ENCODE measurements at places on chromosomes 3 and 15.

GRCh38 chr3:138389841-138390581 is 41.6 kb downstream of the MRAS start:
- no peak for DNase-seq

GRCh38 chr3:45966371-45966791 is 23.1 kb downstream of the CXCR6 start:
- no peak for DNase-seq

- DNase-seq = no peak
Observed at GRCh38 chr3:481680-482079, 285.1 kb downstream of the CHL1 start.

GRCh38 chr3:133717424-133717823 is 28.8 kb upstream of the TF start:
- DNase-seq = no peak

DNA sequence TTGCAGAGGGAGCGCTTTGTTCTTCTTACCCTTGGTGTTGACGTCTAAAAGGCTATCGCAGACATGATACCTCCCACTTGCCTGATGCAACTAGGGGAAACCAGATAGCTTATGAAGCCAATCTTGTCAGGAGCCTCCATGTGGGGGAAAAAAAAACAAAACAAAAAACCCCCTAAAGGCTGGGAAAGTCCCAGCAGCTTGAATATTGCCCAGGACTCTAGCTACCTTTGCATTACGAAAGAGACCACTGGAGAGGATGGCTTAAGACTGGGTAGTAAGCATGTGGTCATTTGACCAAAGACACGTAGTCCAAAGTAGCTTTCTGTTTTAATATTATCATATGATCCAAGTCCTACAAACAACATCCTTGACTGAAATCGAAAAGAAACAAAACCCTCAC is 120.7 kb upstream of the WNT5A start:
- DNase-seq = peak; percentile 4

DNA sequence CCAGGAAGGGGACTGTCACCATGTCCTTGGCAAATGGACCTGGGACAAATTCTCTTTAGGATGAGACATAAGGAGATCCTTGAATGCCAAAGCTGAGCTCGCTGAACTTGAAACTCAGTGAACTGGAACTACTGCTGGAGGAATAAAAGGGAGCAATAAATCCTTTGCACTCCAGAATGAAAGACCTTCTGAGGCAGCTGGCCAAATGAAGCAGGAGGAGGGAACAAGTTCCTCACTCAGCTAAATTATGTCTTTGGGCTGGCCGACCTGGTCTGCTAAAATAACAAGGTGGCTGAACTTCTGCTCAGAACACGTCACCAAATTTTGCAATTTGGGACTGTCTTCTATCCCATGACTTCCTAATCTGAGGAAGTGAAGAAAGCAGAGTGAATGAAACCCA is 314.7 kb downstream of the LPP start:
- DNase-seq = no peak

DNA sequence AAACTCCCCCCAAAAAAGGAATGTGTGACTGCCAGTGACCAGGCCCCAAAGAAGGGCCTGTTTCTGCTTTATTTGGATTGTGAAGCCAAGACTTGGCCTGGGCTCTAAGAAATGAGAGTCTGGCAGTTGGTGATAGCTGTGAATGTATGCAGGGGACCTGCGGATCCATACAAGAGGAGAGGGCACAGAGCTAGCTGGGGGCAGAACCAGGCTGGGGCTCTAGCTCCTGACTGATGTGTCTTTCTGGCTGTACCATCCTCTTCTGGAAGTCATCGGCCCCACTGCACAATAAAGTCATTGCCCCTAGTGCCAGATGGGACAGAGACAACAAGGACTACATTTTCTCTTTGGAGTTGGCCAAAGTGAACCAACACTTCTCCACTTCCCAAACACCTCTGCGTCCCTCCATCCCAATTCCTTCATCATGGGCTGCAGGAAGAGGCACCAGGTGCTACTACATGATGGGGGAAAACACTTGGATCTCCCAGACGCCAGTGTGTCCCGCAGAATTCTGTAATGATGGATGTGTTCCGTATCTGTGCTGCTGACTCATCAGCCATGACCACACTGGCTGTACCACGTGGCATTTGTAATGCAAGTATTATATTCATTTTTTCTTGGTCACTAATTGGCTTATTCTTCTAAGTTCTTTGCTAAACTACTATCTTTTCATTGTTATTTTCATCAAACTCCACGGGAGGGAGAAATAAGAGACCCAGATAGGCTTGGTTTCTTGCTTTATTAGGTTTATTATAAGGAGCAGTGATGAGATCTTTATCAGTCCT is 1.7 kb upstream of the PLA2G4F start:
- DNase-seq = no peak

- no peak for DNase-seq
Observed at GRCh38 chr3:198079771-198080520, 119.9 kb downstream of the LMLN start.

GRCh38 chr3:197205675-197206074 is 92.7 kb downstream of the DLG1 start:
- no peak for DNase-seq

GRCh38 chr3:115218859-115219258 is 71.8 kb upstream of the ZBTB20 start:
- no peak for DNase-seq

DNA sequence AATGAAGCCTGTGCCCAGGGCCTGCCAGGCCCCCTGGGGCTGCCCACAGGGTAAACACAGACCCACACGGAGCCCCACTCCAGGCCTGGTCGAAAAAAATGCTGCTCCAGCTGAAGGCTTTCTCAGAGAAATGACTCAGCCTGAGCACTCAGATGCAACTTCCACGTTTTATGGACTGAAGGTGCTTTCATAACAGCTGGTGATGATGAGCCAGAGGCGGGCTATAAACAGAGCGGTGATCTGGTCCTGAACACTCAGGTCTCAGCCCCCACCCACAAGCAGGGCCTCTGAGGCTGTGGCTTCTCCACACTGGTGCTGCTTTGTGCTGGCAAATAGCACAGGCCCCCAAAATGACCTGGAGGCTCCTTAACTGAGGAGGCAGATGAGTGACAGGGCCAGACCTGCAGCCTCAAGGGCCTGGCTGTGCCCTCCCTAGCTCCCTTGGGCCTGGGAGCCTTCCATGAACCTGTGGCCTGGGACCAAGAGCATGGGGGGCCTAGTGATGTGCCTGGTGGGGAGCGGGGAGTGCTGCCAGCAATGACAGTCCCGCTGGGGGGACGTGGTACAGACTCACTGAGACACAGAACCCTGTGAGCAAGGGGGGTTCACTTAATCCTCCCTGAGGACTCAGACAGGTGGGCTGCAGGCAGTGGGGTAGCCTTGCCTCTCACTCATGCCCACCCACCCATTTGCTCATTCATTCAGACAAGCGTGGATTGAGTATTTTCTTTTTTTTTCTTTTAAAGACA is 23.0 kb upstream of the FURIN start:
- no peak for DNase-seq

DNA sequence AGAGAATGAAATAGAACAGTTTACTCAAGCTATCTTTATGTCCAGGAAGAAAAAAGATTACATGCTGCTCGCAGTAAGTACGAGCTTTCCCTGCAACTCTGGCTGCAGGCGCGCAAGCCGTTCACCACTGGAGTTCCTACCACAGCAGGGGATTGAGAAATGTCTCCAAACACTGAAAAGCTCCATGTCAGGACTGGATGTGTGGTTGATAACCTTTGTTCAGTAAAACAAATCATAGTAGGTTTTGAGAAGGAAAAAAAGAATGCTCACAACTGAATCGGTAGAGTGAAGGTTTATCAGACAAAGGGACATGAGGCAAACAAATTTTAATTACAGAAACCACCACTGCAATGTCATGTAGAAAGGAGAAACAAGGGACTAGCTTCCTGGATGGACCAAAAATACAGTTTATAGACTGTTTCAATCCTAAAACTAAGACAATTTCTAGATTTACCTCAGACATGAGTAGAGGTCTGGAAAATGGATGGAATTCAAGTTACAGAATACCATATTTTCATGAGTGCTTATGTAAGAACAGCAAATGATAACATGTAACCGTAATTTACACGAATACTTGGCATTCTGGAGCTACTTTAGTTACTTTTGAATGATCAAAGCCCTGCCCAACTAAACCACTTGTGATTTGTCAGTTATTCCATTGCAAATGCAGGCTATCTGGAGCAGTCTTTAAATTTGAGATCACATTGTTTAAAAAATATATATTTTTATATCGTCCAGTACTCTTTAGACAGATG is 471.1 kb downstream of the SHQ1 start:
- no peak for DNase-seq

DNA sequence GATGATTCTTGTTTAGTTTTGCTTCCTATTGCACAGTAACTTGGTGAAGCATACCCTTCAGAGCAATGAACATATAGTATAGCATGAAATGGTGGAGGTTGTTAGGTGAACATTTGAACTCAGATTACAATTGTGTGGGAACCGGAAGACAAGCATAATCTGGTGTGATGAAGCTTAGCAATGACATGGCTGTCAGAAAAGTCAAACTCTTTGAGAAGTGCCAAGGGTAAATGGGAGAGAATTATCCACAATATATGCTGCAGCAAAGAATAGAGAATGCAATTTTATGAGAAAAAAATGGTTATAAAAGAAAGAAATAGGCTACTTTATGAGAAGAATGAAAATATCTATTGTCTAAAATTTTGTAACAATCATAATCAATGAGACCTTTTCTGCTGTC is 1536.7 kb downstream of the SI start:
- no peak for DNase-seq

GRCh38 chr3:144497452-144497851 is 525.8 kb downstream of the DIPK2A start:
- DNase-seq = no peak

GRCh38 chr15:25088261-25088790 is 133.5 kb downstream of the SNRPN start:
- DNase-seq = no peak

DNA sequence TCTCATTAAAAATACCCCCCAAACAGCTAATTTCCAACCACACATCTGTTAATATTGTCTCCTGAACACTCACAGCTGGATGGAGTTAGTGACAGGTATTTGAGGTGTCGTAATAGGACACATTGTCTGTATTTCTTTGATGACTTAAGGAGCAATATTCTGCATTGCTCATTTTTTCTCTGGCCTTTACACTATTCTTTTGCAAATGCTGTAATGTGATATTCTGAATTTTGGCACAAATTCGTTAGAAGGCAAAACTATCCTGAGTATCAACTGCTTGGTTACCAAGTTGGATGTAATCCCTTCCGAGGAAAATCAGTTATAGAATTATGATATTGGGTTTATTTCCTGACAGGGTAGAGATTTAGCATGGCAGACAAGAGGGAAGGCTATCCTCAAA is 1030.2 kb downstream of the MCTP2 start:
- no peak for DNase-seq
